ENCODE measurements at places on chromosomes 1 and 21. TPM values are rescaled to one million over a fixed set of nuclear protein-coding genes. Genes with fewer than 3 reads are reported as not detected.

GRCh38 chr1:186519982-186520381, 59.1 kb upstream of the PDC start:
- no peak for DNase-seq
- no peaks in the 10 kb centered on the region for H3K36me3 ChIP-seq
- H3K27me3 ChIP-seq, result no peaks in the 10 kb centered on the region

DNA sequence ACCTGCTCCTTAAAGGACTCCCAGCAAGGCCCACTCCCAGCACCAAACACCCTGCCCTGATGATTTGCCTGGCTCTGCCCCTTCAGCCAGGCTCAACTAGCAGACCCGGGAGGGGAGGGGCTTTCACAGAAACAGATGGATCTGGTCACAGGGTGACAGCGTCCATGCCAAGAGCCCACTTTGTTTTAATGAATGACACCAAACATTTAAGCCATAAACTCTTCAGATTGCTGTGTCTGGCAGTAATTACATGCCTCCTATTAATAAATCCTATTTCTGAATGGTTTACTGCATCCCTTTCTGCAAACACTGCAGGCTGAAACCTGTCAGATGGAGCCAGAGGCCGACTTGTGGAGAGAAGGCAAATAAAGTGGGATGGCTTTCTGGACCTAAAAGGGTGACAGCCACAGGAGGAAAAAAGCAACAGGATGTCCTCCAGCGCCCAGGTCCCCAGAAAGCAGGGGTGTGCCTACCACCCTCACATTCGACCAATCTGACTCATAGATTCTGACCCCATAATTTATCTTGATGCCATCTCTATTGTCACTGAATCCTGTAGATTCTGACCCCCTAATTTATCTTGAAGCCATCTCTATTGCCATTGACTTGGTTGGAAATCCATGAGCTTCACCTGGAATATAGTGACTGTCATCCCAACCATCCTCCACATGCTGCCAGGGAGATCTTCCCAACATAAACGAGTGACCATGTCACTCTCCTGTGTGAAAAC, 200.9 kb downstream of the PLPP3 start:
- H3K27ac ChIP-seq, result no peak overlapping the region
- no peak overlapping the region for H3K4me3 ChIP-seq
- H3K36me3 ChIP-seq, result no peaks in the 10 kb centered on the region
- no peaks in the 10 kb centered on the region for H3K27me3 ChIP-seq

LAMB3 gene
- 4.0 TPM for total RNA-seq

FMO2 gene
- 25.7 TPM for total RNA-seq

- peak overlapping the region; percentile 7 for H3K27ac ChIP-seq
- H3K36me3 ChIP-seq, result no peaks in the 10 kb centered on the region
- no peaks in the 10 kb centered on the region for H3K27me3 ChIP-seq
- H3K4me3 ChIP-seq, result no peak overlapping the region
- H3K4me1 ChIP-seq, result peaks cover 77% of the 10 kb centered on the region
Observed at GRCh38 chr1:51491166-51491981, 27.7 kb downstream of the EPS15 start.

- H3K27ac ChIP-seq, result no peak overlapping the region
- H3K27me3 ChIP-seq, result no peaks in the 10 kb centered on the region
- no peak for DNase-seq
Observed at GRCh38 chr1:241186716-241187115, 170.3 kb downstream of the RGS7 start.

GRCh38 chr1:117389284-117389683, 22.0 kb downstream of the MAN1A2 start:
- no peak overlapping the region for H3K4me3 ChIP-seq
- no peak overlapping the region for H3K27ac ChIP-seq
- no peak for DNase-seq
- peaks cover 25% of the 10 kb centered on the region for H3K4me1 ChIP-seq

DNA sequence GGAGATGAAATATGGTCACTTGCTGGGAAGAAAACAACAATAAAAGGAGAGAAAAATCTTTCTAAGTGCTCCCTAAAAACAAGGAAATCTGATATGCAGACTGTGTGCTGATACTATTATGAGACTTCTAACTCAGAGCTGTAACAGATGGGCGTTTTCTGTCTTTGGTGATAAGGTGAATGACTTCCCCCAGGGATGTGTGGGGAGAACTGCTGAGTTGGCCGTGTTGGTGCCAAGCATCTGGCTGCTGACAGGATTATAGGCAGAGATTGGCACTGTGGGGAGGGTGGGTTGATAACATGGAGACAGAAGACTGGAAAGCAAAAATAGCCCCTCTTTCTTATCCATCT, 438.5 kb upstream of the PLXNA2 start:
- no peaks in the 10 kb centered on the region for H3K36me3 ChIP-seq
- peaks cover 9% of the 10 kb centered on the region for H3K4me1 ChIP-seq
- H3K27ac ChIP-seq, result no peak overlapping the region
- H3K4me3 ChIP-seq, result no peak overlapping the region

CELA3B gene
- total RNA-seq, result 0.66 TPM

- H3K27me3 ChIP-seq, result no peaks in the 10 kb centered on the region
- no peaks in the 10 kb centered on the region for H3K36me3 ChIP-seq
- H3K4me1 ChIP-seq, result peaks cover 5% of the 10 kb centered on the region
- no peak for DNase-seq
- no peak overlapping the region for H3K27ac ChIP-seq
Observed at GRCh38 chr1:117664314-117664713, 58.5 kb downstream of the TENT5C start.

KCNQ4 gene
- 0.22 TPM for total RNA-seq

- H3K36me3 ChIP-seq, result no peaks in the 10 kb centered on the region
- no peaks in the 10 kb centered on the region for H3K4me1 ChIP-seq
- no peaks in the 10 kb centered on the region for H3K27me3 ChIP-seq
- no peak overlapping the region for H3K27ac ChIP-seq
- no peak for DNase-seq
- no peak overlapping the region for H3K4me3 ChIP-seq
Observed at GRCh38 chr1:228785366-228786330, 50.4 kb downstream of the RHOU start.

DNA sequence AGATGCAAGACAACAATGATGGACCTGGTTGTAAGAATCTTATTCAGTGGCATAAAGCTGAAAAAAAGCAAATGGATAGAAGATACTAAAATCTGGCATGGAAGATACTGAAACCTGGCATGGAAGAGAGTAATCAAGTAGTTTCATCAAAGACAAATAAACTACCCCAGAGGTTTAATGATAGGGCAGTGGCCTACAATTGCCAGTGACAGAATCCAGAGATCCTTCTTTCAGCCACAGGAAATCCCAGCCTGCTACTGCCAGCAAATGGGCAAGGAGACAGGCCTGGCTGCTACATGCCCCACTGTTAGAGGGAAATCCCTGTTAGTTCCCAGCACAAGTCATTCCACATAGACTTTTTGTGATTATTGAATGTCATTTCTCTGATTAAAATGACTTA, 409.4 kb downstream of the VAV3 start:
- no peak overlapping the region for H3K4me3 ChIP-seq
- no peak overlapping the region for H3K27ac ChIP-seq
- H3K27me3 ChIP-seq, result no peaks in the 10 kb centered on the region
- no peaks in the 10 kb centered on the region for H3K36me3 ChIP-seq

DNA sequence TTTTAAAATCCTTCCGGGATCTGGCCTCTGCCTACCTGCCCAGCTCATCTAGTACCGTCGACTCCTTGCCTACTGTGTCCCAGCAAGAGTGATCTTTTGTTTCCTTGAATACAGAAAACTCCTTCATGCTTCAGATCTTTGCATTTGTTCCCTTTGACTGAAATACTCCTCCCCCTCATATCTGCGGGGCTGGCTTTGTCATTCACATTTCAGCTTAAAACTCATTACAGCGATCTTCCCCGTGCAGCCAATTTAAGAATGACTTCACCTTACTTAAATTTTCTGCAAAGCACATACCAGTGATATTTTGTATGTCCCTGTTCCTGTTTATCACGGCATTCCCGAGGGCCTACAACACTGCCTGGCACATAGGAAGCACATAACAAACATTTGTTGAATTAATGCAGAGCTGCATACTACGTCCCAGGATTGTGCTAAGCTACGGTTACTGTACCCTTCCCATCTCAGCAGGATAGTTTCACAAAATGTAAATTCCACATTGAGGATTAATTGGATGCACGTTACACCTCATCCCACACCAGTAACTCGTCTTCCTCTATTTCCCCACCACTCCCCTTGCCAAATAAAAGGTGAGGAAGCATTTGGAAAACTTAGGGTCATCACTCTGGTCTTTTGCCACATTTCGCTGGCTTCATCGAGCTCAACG, 837 bp upstream of the DESI2 start:
- H3K4me3 ChIP-seq, result peak overlapping the region; percentile 98

- DNase-seq, result no peak
- no peak overlapping the region for H3K4me3 ChIP-seq
- H3K27me3 ChIP-seq, result no peaks in the 10 kb centered on the region
Observed at GRCh38 chr1:193434319-193434718, 247.9 kb upstream of the B3GALT2 start.

MCOLN3 gene
- total RNA-seq, result 12.9 TPM

ATP1A2 gene
- 173 TPM for total RNA-seq

MATN1 gene
- total RNA-seq, result not detected

- no peaks in the 10 kb centered on the region for H3K27me3 ChIP-seq
- no peaks in the 10 kb centered on the region for H3K4me1 ChIP-seq
- H3K27ac ChIP-seq, result no peak overlapping the region
- no peaks in the 10 kb centered on the region for H3K36me3 ChIP-seq
- H3K4me3 ChIP-seq, result no peak overlapping the region
Observed at GRCh38 chr1:159699246-159699645, 15.1 kb downstream of the CRP start.

DNA sequence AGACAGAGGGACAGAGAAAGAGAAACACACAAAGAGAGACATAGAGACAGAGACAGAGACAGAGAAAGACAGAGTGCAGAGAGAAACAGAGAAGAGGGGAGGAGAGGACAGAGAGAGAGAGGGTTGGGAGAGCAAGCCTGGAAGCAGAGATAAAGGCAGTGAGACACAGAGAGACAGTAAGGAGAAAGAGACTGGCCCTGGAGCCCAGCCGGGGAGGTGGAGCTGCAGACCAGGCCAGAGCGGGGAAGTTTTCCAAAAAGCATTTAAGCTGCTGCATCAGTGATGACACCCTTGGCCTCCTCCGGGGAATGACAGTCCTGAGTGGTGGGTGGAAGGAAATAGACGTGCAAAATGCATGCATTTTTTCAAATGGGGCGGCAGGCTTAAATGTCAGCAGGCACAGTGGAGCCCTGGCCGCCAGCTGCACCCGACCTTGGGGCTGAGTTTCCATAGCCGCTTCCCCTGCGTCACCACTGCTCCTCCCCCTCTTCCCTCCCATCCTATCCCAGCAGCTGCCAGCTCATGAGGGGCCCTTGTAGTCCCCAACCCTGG, 95.4 kb upstream of the KLHDC7A start:
- H3K27me3 ChIP-seq, result no peaks in the 10 kb centered on the region
- no peaks in the 10 kb centered on the region for H3K4me1 ChIP-seq
- no peak overlapping the region for H3K27ac ChIP-seq
- no peaks in the 10 kb centered on the region for H3K36me3 ChIP-seq
- no peak for DNase-seq

- H3K4me1 ChIP-seq, result no peaks in the 10 kb centered on the region
- no peak overlapping the region for H3K27ac ChIP-seq
- no peak overlapping the region for H3K4me3 ChIP-seq
- no peak for DNase-seq
- no peaks in the 10 kb centered on the region for H3K36me3 ChIP-seq
Observed at GRCh38 chr21:40250514-40251294, 383.5 kb downstream of the PCP4 start.

DNA sequence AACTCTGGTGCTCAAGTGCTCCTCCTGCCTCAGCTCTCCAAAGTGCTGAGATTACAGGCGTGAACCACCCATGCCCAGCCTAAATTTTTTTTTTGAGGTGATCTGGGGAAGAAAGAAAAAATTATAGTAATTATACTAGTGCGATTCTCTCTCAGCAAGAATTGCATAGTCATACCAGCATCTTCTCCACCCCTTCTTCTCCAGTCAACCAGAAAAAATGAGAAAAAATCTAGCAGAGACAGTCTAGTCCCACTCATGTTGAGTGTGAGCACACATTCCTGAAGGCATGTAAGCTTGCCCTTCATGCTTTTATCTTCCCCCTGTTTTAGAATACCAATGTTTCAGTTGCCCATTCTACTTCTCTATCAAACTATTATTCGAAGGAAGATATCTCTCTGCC, 207.6 kb downstream of the S1PR1 start:
- DNase-seq, result no peak
- no peaks in the 10 kb centered on the region for H3K4me1 ChIP-seq
- H3K36me3 ChIP-seq, result no peaks in the 10 kb centered on the region
- H3K4me3 ChIP-seq, result no peak overlapping the region

Data from tibial nerve (tissue), 4 donors.